ENCODE measurements at places on chromosomes 2 and 18. TPM values are rescaled to one million over a fixed set of nuclear protein-coding genes. Genes with fewer than 3 reads are reported as not detected.

The KRTCAP3 gene
- total RNA-seq = not detected

The ONECUT2 gene
- 10.5 TPM for total RNA-seq

The GRHL1 gene
- total RNA-seq = 12.4 TPM

The CFAP221 gene
- total RNA-seq = 4.1 TPM

The KLHL41 gene
- total RNA-seq = 209 TPM

The FER1L5 gene
- total RNA-seq = 0.60 TPM

The SEC11C gene
- total RNA-seq = 39.1 TPM

The GMCL1 gene
- total RNA-seq = 24.7 TPM

The DTNA gene
- total RNA-seq = 46.2 TPM

The CIB4 gene
- total RNA-seq = not detected

The ARHGEF33 gene
- total RNA-seq = 3.7 TPM

The CYTIP gene
- total RNA-seq = 1.8 TPM

The EHD3 gene
- 13.4 TPM for total RNA-seq

The AMER3 gene
- total RNA-seq = 11.8 TPM

The OR6B2 gene
- not detected for total RNA-seq

The UNC80 gene
- 54.2 TPM for total RNA-seq

The IL36G gene
- total RNA-seq = not detected

The ITPRID2 gene
- 160 TPM for total RNA-seq

The KCNE4 gene
- total RNA-seq = 17.8 TPM

The MC4R gene
- total RNA-seq = 1.2 TPM

The APOB gene
- 0.11 TPM for total RNA-seq

The REG3A gene
- total RNA-seq = not detected

The GNAL gene
- total RNA-seq = 17.5 TPM

The ASXL2 gene
- 18.3 TPM for total RNA-seq

The ANKRD30B gene
- not detected for total RNA-seq

The HOXD1 gene
- 0.27 TPM for total RNA-seq

The GAD1 gene
- 25.1 TPM for total RNA-seq

The KLHL29 gene
- 31.6 TPM for total RNA-seq
